ENCODE measurements at places on chromosomes 5 and 9.
A peak's percentile ranks its signal among the peaks of the same experiment; 100 is the strongest.

GRCh38 chr5:119063579-119064379 is 7.1 kb upstream of the DMXL1 start:
- DNase-seq: no peak

DNA sequence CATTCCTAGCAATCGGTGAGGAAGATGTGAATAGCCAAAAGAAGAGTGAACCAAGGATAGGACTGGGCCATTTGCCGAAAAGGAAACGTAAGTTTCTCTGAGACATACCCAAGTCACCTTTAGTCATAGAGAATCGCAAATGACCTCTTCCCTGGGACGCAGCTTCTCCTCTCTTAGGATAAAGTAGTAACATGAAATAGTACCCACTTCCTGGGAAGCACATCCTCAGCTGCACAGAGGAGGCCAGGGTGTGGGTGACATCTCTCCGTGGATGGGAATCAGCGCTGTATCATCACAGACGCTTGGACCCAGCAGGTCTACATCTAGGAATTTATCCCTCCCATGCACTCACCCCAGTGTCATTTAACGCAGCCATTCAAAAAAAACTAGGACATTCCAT is 120.9 kb upstream of the PHYKPL start:
- DNase-seq: no peak

- DNase-seq: no peak
Measured at GRCh38 chr9:7266911-7267595, 509.3 kb downstream of the KDM4C start.

- DNase-seq: no peak
Measured at GRCh38 chr9:114016101-114016500, 62.0 kb downstream of the AMBP start.

DNA sequence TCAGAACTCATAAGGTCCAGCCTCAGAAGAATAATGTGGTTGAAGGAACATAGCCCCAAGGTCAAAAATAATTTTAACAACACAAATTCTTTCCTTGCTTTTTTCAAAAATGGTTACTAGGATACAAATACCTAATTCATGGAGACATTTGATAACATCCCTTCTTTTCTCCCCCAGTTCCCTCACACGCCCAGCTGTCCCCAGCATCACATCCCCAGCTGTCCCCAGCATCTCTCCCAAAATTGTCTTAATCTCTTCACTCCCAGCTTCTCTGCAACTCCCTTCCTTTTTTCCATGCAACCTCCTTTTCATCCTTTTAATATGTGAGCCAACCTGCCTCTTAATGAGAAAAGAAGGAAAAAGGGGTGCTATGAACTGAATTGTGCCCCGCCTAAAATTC is 77.8 kb downstream of the FSTL4 start:
- no peak for DNase-seq

DNA sequence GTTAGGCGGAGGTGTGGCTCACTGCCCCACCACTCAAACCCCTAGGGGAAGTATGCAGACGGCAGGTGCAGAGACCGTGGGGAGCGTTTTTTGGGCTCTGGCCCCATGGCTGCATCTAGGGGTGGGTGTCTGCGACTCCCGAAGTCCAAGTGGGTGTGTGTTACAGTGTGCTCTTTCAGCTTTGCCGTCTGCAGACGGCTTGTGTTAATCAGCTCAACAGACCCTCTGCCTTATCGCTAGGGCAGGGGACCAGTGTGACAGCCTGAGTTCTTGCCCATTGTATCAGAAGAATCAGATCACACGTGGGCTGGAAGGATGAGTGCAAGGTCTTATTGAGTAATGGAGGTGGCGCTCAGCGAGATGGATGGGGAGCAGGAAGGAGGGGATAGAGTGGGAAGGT is 162.8 kb downstream of the ENC1 start:
- no peak for DNase-seq

DNA sequence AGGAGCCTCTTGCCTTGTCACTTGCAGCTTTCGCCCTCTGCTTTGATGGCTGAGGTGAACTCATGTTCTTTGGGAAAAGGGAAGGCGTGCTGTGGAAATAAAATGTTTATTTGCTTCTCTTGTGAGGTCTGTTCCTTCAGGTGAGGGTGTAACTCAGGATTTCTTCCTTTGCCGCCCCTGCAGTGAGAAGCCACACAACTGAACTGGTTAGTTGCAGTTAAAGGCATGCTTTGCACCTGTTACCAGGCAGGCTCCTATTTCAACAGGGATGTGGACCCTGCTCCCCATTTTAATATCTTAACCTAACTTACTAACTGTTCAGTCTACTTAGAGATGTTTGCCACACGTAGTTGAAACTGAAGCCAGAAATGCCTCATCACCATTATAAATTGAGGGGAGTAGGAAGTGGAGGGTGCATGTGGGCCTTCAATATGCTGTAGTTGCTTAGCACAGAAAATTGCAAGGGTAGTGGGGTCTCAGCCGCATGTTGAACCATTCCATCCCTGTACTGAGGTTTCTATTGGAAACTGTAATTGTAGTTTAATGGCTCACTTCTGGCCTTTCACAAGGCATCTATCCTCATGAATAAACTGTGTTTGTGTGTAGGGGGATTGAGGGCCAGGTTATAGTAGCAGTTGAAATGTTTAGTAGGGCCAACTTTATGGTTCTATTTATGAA is 7.9 kb downstream of the RACK1 start:
- DNase-seq: no peak

DNA sequence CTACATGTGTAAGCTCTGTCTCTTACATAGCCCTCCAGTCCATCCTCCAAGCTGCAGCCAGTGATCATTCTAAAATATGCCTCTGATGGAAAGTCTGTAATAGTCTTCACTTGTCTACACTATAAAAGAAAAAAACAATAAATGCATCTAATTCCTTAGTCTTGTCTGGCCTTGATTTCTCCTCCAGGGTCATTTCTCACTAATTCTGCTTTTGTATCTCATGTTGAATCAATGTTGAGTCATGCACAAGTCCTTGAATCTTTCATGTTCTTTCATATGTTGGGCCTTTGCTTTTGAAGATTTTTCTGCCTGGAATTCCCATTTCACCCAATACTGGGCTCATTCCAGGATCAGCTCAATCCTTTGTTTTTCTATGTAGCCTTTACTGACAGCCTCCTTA is 121.1 kb upstream of the TRIM32 start:
- no peak for DNase-seq

DNA sequence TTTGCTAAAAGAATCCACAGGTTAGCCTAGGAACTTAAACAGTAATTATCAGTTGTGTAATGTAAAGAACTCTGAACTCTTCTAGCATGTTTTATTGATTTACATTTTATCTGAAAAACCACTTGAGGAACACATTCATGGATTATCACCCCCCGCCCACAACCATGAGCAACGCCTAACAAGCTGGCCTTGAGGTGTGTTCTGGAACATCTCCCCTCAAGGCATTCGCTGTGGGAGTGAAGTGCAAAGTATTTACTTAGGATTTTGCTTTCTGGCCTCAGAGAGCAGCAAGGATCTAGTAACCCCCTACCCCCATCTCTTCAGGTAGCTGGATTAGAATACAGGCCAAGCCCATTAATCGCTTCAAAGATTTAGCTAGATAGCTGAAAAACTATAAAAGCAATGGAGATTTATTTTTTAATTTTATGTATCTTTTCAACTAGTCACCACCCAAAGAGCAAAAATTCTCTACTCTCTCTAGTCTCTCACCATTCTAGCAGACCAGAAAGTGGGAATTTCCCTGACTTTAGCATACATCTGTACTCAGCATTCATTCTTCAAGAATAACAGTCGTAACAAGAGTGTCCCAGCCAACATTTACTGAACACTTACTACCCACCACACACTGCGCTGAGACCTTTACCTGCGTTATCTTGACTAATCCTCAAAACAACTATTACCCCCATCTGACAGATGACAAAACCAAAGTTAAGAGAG is 37.2 kb downstream of the DDX31 start:
- no peak for DNase-seq

DNA sequence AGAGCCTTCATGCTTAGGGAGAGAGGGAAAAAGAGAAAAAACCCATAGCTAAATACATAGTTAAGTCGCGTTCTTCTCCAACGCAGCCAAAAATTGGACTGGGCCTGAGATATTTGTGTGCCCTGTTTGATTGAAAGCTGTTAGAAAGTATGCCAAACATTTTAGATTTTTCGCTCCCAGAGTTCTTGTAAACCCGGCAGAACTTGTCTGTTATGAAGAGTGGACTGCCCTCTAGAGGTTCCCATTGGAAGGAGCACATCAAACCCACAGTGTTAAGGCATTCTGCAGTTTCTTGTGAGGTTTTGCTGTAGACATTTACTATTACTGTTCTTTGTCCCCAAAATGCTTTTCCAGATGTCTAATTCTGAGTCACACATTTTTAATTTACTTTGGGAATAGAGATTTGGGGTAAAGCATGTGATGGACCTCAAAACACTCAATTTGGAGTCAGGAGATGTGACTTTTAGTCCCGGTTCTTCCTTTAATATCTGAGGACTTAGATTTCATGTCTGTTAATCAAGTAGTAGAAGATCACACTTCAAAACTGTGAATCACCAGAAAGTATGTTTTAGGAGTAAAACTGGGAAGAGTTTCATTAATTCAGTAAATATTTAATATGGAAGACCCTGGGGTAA is 96.6 kb downstream of the PCSK1 start:
- peak; percentile 61 for DNase-seq

GRCh38 chr5:96709152-96709821 is 47.1 kb downstream of the CAST start:
- DNase-seq: no peak

GRCh38 chr9:618478-618877 is 223.0 kb upstream of the DMRT1 start:
- no peak for DNase-seq

GRCh38 chr5:178199581-178200434 is 4.5 kb upstream of the HNRNPAB start:
- DNase-seq: no peak

DNA sequence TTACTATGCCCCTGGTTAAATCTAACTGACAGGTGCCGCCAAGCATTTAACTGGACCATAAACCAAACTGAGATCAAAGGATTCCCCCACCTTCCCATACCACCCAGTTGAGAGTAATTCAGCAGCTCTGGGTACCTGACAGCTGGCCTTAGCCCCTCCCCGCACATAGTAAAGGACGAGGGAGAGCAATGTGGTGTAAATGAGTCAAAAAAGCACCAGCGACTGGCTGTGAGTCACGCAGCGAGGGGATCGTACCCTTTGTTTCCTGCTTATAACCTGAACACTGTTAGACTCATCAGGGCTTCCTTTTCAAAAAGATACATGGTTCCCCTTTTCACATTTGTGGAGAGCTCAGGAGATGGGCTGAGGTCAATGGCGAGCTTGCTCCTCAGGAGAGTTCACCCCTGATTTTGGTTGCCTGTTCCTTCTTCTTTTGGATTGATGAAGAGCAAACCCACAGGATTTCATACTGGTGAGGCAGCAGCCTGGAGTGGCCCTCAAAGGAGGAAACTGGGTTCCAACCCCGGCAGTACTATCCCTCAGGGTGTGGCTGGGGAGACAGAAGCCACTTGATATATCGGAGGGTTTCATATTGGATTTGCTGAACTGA is 71.5 kb downstream of the ANKRD33B start:
- DNase-seq: peak; percentile 4

DNA sequence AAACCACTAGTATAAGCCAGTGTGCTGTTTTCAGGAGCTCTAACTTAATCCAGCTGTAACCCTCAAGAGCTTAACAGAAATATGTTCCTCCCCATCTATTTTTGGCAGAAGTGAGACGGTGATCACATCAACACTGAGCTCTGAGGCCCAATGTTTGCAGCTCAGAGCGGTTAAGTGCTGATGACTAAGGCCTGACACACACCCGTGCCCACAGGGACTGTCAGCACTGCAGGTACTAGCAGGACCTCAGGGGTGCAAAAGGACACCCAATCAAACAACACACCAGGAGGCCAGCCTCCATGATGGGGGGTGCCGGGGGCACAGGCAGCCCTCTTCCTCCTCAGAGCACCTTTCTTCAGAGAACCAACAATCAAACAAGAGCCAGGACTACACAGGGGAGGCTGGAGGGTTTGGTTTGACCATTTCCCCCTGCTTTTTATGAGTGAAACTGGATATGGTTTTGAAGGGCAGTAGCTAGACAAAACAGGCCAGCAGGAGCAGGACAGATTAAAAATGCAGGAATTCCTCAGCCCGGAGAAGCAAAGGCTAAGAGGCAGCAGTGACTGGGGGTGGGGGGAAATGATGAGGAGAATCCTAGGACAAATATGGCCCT is 61.3 kb downstream of the RAPGEF1 start:
- peak; percentile 64 for DNase-seq

DNA sequence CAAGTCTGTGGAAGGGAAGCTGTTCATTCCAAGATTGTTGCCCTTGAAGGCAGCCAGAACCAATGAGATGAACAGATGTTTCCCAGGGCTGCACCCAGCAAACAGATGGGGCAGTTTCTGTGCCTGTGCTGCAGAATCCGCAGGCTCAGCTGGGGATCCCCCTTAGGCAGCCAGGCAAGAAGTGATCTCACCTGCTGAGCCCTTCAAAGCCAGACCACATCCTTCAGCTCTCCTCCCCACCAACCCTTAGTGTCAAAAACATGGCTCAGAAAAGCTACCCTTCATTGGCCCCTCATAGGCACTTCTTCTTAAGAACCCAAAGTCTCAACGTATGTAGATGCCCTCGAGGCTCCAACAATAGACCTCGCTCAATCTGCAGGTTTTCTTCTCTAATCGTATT is 626.7 kb downstream of the CCDC171 start:
- DNase-seq: no peak

DNA sequence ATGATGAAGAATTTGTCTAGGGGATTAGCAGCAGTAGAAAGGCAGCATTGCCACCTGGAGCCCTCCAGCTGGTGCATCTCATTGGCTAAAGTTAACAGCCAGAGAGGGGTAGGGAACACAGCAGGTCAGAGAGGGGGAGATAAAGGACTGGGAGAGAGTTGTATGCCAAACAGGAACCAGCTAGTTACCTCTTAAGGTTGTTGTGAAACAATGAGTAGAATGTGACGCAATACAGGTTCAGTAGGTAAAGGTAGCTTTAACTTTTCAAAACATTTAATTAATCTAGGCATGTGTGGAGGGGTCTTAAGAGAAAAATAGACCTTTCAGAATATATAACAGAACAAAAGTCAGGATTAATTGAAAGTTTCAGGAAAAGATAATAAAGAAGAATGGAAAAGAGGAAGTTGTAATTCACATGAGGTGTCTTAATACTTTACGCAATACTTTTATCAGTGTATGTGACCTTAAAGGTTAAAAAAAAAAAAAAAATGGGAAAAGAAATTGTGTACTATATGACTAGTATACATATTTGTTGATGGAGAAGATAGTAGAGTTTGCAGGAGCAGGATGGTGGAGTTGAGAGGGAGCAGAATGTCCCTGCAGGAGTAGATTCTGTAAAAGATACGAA is 14.3 kb downstream of the FBXO38 start:
- no peak for DNase-seq
